ENCODE measurements at places on chromosomes 2 and 18.
A peak's percentile ranks its signal among the peaks of the same experiment; 100 is the strongest.

DNA sequence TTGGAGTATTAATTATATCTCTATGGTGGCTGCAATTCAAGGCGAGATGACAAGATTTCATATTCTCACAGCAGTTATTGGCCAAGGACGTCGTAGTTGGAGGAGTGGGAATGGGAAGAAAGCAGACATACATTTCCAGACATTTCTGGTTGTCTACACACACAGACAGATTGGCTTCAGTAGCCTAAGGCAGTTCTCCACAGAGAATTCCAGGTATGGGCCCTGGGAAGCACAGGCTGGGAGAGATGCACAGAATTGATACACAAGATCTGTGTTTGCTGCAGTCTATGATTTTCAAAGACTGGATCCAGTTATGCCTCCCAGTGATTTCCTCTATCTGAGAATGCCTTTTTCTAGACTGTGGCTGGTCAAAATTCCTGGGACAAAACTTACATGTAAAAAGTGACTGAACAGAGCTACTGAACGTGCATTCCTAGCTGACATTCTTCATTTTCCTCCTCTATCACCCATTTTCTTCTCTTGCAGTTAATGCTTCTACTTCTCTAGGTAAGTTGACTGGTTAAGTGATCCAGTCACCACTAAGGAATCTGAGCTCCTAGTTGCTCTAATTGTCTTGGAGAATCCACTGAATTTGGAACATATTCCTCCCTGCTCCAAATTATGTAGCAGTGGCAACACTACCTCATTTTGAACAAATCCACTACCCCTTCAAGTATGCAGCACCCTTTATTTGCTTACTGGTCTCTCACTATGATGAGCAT, 386.7 kb upstream of the CDH7 start:
- no peak for DNase-seq

DNA sequence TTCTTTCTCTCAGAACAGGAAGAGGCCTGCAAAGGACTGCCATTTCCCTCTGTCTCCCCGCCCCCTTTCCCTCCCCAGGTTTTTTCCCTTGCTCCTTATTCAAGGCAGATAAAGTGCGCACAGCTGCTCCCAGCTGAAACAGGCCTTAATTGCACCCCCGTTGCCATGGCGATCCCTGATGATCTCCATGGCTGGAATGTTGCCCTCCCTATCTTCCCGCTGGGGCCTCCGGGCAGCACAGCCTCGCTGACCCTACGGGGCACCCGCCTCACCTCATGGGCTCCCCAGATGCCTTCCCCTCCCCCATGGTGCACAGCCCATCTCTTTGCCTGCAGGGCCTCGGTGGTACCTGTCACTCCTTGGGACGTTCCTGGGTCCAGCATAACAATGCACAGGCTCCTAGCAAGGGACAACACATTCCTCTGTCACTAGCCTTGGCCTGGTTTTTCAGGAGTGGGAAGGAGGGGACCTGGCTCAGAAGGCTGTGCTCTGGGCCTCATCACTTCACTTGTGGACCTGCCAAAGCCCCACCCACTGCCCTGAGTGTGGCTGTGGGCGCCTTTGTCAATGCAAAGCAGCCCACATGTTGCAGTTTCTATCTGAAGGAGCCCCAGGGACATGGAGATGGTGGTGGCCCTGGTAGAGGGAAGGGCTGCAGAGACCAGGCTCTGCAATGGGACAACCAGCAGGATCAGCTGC, 115.0 kb downstream of the CELF4 start:
- no peak for DNase-seq

GRCh38 chr18:74652392-74652988, 54.8 kb downstream of the ZNF407 start:
- DNase-seq: no peak

GRCh38 chr18:62788111-62788510, 72.8 kb downstream of the PHLPP1 start:
- DNase-seq: no peak

DNA sequence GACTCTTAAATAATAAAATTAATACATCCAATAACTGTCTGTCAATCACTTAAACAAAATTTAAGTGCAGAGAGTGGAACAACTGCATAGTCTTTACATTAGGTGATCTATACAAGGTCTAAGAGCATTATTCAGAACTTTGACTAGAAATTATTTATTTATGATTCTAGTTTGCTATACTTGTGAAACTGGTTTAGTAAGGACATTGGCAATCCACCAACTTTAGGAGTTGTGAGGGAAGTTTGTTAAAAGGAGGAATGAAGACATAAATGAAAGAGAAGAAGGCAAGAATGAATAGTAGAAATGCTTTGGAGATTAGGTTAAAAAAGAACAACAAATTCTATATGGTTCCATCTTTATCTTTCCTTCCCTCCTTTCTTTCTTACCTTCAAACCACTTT, 217.5 kb downstream of the GPD2 start:
- DNase-seq: no peak

DNA sequence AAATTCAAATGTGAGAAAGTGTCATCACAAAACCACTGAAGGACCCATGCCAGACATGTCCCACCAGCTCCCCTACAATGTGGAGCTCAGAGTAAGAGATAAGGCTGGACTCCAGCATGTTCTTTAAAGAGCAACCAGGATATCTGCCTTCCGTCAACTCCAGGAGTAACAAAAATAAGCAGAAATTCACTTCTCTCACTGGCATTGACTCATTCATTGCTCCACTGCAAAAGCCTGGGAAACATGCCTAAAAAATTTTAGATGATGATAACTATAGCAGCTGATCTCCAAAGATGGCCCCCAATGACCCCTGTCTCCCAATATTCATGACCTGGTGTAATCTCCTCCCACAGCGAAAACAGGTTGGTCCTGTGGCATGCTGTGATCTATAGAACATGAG, 314.5 kb downstream of the NCKAP5 start:
- DNase-seq: no peak

GRCh38 chr2:20326163-20326780, 24.4 kb downstream of the PUM2 start:
- no peak for DNase-seq

DNA sequence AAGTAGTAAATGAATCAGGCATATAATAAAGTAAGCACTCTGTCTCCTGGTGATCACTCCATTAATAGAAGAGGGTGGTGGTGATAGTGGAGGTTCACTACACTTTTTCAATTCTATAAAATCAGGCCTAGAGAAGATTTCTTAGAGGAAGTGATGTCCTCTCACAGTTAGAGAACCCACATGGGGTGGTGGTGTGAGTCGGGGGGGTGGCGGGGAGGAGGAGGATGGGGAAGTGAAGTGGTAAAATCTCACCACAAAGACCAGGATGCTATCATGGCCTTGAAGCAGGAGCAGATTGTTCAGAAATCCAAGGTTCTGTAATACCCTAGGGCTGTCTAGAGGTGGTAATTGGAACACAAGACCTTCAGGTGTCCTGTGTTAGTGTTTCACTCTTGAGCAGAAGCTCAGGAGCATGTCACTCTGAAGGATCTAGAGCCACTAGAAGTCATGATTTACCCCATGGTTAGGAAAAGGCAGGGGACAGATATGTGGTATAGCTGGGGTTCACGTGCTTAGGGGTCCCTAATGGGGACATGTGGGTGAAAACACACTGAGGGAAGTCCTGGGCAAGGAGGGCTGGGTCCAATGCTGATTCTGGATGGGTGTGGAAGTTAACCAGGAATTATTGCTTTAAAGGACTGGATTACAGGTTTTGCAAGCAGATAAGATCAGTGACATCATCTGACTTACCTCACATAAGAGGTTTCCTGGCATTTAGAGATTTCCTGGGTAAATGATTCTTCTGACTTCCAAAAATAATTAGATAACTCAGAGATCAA, 31.0 kb downstream of the RNF125 start:
- no peak for DNase-seq

- no peak for DNase-seq
Measured at GRCh38 chr2:10273215-10274175, 29.2 kb upstream of the HPCAL1 start.

- no peak for DNase-seq
Measured at GRCh38 chr18:70334728-70335329, 46.0 kb downstream of the SOCS6 start.

GRCh38 chr18:47251289-47252120, at the start of gene SKOR2:
SKOR2 (minus strand) TSS chr18:47251660; CDS start chr18:47249183, 2,477 bp downstream.
- no peak for DNase-seq

DNA sequence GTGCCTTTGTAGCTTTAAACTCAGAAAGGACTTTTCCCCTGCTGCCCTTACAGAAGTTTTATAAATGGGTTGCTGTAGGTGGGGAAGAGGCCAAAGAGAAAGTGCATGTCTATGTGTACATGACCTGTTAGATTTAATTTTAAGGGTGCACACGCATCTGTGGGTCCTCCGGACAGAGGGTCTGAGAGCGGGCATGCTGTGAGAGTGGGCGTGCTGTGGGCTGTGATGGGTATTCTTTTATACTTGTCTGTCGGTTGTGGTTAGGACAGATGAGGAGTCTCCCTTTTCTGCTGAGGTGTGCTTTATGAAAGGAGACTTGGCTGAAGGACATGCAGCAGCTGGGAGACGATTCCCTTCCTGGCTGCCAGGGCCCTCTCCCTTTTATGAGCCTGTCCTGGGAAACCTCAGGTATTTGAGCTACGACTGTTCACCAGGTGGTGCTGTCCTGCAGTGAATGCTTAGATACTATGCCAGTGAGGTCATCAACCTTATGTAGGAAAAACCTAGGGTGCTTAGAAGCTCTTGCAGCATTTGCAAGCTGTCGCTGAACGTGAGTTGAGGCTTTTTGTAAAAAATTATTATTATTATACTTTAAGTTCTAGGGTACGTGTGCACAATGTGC, 67.5 kb downstream of the TANC1 start:
- no peak for DNase-seq

DNA sequence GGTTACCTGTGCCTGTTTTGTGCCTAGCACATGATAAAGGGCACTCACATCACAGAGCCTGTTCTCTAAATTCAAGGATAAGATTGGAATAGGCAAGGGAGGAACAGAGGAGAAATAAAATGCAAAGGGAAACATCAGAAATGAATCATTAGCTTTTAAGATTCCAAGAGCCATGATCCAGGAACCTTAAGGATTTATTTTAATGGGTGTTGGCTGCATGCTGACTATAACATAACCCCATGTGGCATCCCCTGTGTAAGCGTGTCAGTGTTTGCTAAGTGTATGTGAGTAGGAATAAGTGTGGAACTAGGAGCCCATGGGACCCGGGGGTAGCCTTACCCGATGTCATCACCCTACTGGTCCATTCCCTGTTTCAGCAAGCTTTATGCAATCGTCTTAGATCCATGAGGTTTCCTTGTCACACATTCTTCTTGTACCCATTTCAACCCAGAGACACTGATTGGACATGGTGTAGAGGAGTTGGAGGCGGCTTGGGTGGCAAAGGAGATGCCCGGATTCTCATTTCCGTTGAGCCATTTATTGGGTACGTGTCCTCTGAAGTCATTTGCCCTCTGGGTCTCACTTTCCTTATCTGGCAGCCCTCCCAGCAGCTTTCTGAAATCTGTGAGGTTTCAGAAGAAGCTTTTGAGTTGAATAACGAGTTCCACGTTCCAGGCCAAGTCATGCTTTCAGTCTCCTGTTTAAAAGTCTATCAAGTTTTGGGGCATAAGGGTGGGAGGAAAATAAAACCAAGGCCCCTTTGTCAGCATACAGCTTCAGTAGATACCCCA, 117.0 kb downstream of the MGAT5 start:
- no peak for DNase-seq

GRCh38 chr2:38948995-38949394, 59.3 kb downstream of the ARHGEF33 start:
- no peak for DNase-seq

- DNase-seq: no peak
Measured at GRCh38 chr2:188979187-188980114, 5.3 kb downstream of the COL3A1 start.

DNA sequence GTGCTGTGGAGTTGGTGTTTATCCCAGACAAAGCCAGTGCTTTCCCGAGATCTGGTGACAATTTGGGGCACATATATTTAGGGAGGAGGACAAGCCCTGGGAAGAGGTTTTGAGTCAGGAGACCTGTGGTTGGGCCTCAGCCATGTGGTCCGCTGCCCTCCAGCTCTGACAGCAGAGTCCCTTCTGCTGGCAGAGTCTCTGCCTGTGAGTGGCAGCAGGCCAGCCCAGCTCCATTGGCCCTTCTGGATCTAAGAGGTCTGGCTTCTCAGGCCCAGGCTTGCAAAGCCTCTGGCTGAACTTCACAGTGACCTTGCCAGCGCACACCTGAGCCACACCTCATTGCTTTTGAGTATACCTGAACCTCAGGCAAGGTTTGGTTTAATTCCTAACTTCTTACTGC, 115.3 kb downstream of the BCL2L11 start:
- DNase-seq: no peak

- DNase-seq: no peak
Measured at GRCh38 chr18:37604032-37604431, 38.4 kb upstream of the CELF4 start.

DNA sequence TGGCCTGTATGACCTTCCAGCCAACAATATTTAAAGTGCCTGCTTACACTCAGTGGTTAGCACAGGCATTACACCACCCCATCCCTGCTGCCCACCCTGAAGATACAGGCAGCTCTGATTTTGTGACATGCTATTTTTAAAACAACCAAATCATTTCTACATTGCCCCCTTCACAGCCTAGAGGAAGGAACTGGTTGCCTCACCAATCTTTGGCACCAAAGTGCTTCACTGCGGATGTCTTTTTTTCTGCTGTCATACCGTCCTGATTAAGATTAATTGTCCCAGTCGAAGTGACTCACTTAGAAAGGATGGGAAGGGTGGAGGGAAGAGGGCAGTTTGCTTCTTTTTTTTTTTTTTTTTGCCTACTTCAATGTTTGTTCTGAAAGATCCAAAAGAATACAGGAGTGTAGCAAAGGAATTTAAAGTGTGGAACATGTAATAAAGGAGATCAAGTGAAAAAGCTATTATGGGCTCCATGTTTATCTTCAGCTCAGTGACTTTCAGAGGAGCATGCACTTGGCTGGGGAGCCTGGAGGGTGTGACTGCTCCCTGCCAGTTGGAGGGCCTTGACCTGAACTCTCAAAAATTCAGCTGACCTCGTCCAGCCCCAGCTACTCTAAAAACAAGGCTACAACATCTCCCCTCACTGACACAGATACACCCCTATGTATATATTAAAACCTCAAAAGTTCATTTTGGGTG, 501.1 kb upstream of the TNP1 start:
- DNase-seq: no peak

DNA sequence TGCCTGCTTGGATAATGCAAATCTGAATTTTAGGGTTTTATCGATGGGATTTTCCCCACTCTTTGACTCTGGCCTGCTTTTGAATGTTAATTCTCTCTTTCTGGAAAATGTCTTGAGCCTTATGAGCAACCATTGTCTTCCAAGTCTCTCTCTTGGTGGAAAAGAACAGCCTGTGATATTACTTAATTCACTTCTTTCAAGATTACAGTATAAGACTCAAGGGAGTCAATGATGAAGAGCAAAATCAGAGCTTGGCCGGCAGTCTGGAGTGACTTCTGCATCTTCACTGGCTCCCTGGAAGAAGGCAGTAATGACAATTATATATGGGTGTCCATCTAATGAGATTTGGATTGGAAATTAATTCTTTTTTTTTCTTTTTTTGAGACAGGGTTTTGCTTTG, 122.9 kb upstream of the ZEB2 start:
- DNase-seq: no peak

- no peak for DNase-seq
Measured at GRCh38 chr2:19543663-19544383, 185.4 kb upstream of the OSR1 start.

GRCh38 chr18:79569720-79570119, 109.9 kb upstream of the CTDP1 start:
- DNase-seq: no peak

- no peak for DNase-seq
Measured at GRCh38 chr2:215740071-215740470, 273.3 kb downstream of the MREG start.

GRCh38 chr18:45621061-45621511, 5.8 kb downstream of the SLC14A2 start:
- peak; percentile 31 for DNase-seq

GRCh38 chr18:69636529-69637301, 236.0 kb downstream of the DOK6 start:
- DNase-seq: no peak
